ENCODE measurements at places on chromosomes 6 and 20. TPM values are rescaled to one million over a fixed set of nuclear protein-coding genes. Genes with fewer than 3 reads are reported as not detected.

Gene FAM120B
- total RNA-seq, result 26.7 TPM

Gene ADAM33
- total RNA-seq, result not detected

Gene DOP1A
- total RNA-seq, result 15.8 TPM

Gene ZC2HC1B
- total RNA-seq, result not detected

Gene WFDC2
- total RNA-seq, result not detected

Gene MRAP2
- total RNA-seq, result not detected

Gene NRN1
- not detected for total RNA-seq

Gene MACROD2
- total RNA-seq, result not detected

Gene FAXC
- not detected for total RNA-seq

All from CD4-positive, alpha-beta T cell (primary cell).